Activated CD4-positive, alpha-beta T cell treated with anti-CD3 and anti-CD28 coated beads for 48 hours (primary cell): ENCODE measurements at places on chromosomes 11 and 22.

- DNase-seq = no peak
These were observed 33.3 kb downstream of the NUP50 start for GRCh38 chr22:45196926-45197605.

- DNase-seq = no peak
These were observed 90.5 kb downstream of the GALNT18 start for GRCh38 chr11:11531131-11531908.

DNA sequence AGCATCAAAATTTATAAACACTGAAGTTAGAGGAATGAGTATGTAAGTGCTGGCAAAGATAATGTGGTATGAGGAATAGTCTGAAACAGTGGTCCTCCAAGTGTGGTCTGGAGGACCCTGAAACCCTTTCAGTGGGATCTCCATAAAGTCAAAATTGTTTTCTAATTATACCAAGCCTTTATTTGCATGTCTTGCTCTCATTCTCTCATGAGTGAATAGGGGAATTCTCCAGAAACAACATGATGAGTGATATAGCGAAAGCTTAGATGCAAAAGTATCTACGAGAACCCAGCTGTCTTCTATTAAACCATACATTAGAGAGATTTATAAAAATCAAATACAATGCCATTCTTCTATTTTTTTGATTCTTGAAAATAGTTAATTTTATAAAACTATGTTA is 145.0 kb upstream of the RAG2 start:
- DNase-seq = no peak

DNA sequence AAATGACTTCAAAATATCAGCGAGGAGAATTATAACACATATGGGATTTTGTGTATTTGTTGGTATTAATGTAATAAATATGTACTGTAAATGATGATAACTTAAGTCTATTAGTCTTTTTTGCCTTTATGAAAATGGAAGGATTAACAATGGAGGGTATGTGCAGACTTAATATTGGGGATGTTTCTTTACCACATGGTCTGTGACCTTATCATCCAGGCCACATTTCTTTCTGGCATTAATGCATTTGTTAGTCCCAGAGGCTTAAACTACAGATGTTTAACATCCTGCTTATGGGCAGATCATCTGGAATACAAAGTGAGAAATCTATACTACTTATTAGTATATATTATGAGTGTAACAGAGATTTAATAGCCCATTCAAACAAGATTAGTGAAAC is 64.6 kb downstream of the SOX6 start:
- no peak for DNase-seq

- no peak for DNase-seq
These were observed 380.6 kb downstream of the SOX6 start for GRCh38 chr11:15975742-15976141.

DNA sequence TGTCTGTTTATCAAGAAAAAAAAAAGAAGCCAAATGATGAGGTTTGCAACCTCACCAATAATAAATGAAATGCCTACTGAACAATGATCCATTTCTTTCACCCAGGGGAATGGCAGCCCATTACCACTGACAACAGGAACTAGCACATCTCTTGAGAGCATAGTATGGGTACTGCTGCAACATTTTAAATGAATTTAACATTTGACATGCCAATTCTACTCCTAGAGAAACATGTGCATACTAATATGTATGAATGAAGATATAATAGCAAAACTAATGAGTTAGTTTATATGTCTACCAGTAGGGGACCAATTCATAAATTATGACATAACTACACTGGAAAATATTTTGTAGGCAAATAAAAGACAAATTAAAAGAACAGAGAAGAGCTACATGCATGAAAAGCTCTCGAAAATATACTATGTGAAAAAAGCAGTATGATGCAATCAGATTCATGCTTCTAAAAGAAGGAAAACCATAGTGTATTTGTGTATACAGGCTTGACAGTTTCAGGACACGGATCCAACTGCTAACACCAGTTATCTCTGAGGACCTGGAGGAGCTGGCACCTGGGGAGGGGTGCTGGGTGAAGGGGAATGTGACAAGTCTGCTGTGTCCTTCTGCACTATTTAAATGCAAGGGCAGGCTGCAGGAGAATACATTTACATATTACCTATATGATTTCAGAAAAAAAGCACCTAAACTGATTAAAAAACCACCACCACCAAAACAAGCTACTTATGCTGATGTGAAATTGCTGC is 6.9 kb downstream of the SMCO4 start:
- DNase-seq = no peak

- no peak for DNase-seq
These were observed 69.6 kb downstream of the CDKN1C start for GRCh38 chr11:2815762-2816496.

DNA sequence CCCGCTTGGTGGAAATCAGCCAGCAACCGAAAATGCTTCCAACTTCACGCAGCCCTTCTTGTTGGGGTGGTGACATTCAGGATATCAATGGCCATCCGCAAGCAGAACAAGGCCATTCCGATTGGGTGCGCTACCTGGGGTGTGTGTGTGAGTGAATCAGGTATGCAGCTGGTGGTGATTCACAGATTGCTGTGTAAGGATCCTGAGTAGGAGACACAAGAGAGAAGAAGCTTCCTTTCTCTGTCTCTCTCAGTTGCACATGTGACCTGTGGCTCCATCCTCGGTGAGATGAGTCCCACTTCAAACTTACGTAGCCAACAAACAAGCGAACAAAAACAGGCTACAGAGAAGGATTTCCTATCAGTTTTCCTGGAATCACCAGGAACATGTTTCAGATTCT is 9.6 kb upstream of the TMEM184B start:
- DNase-seq = no peak

DNA sequence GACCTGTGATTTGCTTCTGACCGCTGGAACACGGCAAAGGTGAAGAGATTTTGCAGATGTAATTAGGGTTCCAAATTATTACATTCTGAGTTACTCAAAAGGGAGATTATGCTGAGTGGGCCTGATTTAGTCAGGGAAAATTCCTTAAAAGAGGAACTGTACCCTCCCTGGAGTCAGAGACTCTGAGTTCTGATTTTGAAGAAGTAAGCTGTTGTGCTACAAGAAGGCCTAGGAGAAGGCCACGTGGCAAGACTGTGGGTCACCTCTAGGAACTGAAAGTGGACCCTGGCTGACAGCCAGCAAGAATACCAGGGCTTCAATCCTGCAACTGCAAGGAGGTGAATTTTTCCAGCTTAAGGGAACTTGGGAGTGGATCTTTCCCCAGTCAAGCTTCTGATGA is 45.3 kb downstream of the CHRDL2 start:
- no peak for DNase-seq

DNA sequence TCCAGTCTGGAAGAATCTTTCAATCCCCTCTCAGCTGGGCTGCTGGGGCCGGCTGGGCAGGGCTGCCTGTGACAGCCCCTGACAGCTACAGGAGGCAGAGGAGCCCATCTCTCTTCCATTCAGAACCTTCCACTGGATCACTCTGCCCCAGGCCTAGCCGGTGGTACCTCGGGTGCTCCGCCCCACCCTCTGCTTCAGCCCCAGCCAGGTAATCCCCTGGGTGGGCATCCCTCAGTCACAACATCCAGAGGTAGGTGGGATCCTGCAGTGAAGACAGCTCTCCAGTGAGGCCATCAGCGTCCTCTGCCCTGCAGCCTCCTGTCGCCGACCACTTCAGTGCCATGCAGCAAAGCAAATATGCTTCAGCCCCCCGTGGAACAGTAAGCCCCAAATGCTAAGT is 223.7 kb downstream of the DSCAML1 start:
- no peak for DNase-seq

DNA sequence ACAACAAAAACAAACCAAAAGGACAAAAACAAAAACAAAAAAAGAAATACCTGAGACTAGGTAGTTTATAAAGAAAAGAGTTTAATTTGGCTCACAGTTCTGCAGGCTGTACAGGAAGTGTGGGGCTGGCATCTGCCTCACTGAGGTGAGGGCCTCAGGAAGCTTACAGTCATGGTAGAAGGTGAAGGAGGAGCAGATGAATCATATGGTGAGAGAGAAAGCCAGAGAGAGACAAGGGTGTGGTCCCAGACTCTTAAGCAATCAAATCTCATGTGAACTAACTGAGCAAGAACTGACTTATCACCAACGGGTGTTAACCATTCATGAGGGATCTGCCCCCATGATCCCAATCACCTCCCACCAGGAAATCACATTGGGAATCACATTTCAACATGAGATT is 58.8 kb upstream of the ZBED5 start:
- no peak for DNase-seq

DNA sequence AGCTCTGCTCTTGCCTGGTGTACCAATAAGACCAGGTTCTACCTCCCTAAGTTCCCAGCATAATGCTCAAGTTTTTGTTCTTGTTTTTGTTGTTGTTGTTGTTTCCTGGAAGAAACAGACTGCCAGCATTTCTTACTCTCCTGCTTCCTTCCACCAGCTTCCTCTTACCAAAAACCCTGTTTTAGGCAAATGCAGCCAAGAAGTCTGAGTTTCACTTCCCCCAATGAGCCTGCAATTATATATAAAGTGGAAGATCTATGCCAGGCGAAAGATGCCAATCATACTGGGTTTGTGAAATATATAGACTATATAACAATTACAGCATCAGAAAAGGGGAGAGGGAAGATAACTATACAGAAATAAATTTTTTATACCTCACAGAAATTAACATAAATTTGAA is 931.5 kb upstream of the FAT3 start:
- DNase-seq = no peak

- DNase-seq = no peak
These were observed 27.3 kb upstream of the TCF20 start for GRCh38 chr22:42297778-42298177.

DNA sequence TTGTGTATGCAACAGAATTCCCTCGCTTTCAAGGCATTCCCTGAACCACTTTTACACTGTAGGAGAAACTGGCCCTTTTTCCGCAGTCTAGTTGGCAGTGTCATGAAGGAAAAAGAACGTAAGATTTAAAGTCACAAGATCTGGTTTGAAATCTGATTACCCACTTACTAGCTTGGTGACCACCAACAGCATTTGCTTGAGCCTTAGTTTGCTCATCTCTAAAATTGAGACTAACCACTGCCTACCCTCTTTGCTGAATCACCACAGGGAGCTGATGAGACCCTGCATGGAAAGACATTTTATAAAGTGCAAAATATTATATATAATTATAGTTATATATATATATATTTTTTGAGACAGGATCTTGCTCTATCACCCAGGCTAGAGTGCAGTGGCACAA is 39.4 kb downstream of the SYTL2 start:
- DNase-seq = no peak

- DNase-seq = no peak
These were observed 56.5 kb downstream of the PDHX start for GRCh38 chr11:34972892-34973291.

- peak; percentile 88 for DNase-seq
These were observed at the start of gene GRIK4 for GRCh38 chr11:120511116-120511819. Gene GRIK4 (plus strand): TSS chr11:120511748. CDS start chr11:120660319, 148,571 bp downstream.

- DNase-seq = peak; percentile 53
These were observed 1.0 kb downstream of the SUN2 start for GRCh38 chr22:38754751-38755154.

- DNase-seq = no peak
These were observed 38.5 kb downstream of the MICAL2 start for GRCh38 chr11:12148882-12149281.
